ENCODE measurements at places on chromosomes 11 and 22.

DNA sequence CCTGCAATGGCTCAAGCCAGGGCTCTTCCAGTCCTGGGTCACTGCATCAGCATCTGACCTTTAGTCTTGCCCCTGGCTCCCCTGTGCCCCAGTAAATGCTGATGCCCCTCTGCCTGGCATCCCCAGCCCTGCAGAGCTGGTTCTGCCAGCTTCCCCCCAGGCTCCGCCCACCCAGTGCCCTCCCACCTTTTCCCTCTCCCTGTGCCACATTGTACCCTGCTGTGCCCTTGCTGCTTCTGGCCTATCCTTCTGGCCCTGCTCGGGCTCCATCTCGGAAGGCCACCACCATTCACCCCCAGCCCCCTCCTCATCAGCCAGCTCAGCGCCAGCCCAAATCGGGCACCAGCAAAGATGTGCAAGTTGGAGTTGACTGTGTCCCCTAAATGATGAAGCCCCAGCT, 7.4 kb downstream of the CAPN5 start:
- DNase-seq = no peak

GRCh38 chr22:34135749-34136148, 215.5 kb upstream of the LARGE1 start:
- DNase-seq = no peak

GRCh38 chr11:124943254-124943616, 7.4 kb upstream of the HEPACAM start:
- DNase-seq = no peak

GRCh38 chr11:20056109-20056949, 103.9 kb downstream of the DBX1 start:
- DNase-seq = no peak

DNA sequence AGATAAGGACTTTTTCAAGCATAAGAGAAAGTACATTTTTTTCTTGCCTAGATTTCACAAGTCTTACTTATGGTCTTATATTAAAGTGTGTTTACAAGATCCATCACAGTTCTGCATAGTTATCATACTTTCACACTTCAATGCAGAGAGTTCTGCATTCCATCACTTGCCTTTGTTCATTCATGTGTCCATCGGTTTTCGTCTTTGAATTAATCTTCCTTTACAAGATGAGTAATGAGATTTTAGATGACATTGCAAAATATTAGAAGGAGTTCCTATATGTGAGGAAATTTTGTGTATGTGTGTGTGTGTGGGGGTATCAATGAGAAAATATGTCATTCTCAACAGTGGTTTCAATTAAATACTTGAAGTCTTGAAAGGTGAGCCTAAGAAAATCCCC, 98.1 kb upstream of the GUCY1A2 start:
- no peak for DNase-seq

- no peak for DNase-seq
Measured at GRCh38 chr11:110165039-110165925, 72.1 kb downstream of the ZC3H12C start.

GRCh38 chr11:62010935-62011528, 43.6 kb upstream of the FTH1 start:
- DNase-seq = no peak

DNA sequence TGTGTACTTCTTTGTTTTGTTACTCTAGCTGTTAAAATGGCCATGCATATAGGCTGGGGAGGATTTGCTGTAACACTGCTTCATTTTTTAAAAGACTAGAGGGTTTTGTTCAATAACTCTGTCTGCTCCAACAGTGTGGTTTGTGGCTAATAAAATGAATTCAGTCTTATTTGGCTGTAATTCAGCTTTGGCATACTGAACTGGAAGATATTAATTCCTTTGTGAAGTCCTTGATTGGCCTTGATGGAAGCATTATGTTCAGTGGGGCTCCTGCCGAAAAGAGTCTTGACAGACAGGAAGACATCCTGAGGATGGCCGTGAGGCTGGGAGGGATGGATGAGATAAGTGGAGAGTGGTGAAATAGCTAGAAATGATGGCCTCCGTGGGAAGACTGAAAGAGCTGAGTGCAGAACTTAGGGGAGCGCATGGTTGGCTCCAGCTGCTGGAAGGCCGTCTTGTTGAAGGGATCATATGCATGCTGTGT, 44.8 kb upstream of the MYO18B start:
- DNase-seq = no peak

GRCh38 chr22:42848941-42849550, 8.0 kb downstream of the ARFGAP3 start:
- DNase-seq = no peak

GRCh38 chr11:133840479-133840941, 4.8 kb downstream of the SPATA19 start:
- no peak for DNase-seq

GRCh38 chr11:122789907-122790306, 48.4 kb upstream of the CRTAM start:
- DNase-seq = no peak

DNA sequence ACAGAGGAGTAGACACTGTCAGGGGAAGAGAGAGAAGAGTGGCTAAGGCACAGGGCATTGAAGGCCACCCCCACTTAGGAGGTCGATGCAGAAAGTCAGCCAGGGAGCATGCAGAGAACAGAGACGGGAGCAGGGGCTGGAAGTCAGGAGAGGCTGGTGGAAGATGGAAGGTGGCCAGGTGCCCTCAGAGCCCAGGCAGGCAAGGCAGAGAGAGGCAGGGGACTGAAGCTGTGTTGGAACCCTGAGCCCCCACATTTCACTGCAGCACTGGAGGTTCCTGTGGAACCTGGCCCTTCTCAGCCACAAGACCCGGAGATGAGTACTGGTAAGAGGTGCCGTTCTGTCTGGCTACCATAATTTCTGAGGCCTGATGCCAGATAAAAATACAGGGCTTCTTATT, 238.3 kb upstream of the NCAM1 start:
- no peak for DNase-seq

DNA sequence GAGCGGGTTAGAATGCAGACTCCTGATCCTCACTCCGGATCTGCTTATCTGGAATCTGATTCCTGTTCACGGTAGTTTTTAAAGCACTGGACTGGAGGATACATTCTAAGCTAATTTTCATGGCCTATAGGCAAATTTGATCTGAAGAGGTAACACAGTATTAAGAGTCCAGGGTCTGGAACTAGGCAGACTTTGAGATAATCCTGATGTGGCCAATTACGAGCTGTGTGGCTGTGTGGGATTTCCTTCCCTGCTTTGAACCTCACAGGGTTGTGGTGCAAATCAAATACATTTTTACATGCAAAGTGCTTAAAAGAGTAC, 285.2 kb downstream of the MIAT start:
- no peak for DNase-seq

GRCh38 chr11:74311352-74311926, at the start of gene P4HA3:
Gene P4HA3, minus strand, starts transcription at chr11:74311640. Its CDS starts 29 bp downstream, at chr11:74311611.
- DNase-seq = no peak

DNA sequence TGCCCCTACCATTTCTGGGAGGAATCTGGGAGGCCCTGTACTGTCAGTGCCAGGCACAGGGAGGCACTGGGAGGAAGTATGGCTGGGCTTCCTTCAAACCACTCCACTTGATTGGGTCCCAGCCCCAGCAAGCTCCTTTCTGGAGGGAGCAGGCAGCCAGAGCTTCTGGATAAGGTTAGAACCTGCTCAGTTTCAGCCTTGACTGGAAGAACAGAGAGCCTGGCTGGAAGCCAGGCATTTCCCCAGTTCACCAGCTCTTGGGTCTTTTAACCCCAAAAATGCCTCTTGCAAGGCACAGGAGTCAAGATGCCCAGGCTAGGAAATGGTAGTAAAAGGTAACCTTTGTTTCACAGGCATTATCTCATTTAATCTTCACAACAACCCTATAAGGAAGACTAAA, 9.0 kb upstream of the KCTD14 start:
- no peak for DNase-seq

GRCh38 chr11:61171907-61172306, 10.7 kb upstream of the VPS37C start:
- DNase-seq = no peak

DNA sequence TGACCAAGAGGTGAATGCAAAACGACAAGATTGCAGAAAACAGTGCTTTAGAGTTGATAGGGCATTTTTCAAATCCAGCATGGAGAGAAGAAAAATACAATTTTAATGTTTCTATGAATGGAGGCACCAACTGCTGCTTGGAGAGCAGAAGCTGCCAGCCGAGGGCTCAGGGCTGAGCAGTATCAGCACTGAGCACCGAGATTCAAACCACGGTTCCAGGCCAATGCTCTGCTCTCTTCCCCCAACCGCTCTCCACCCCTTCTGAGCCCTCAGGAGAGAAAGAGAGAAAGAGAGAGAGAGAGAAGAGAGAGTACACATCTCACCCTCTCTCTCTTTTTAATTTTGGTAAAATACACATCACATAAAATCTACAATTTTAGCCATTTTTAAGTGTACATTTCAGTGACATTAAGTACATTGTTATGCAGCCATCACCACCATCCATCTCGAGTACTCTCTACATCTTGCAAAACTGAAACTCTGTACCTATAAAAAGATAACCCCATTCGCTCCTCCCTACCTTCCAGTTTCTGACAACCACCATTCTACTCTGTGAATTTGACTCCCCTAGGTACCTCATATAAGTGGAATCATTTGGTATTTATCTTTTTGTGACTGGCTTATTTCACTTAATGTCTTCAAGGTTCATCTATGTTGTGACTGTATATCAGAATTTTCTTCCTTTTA, 333.3 kb downstream of the MIAT start:
- DNase-seq = no peak

DNA sequence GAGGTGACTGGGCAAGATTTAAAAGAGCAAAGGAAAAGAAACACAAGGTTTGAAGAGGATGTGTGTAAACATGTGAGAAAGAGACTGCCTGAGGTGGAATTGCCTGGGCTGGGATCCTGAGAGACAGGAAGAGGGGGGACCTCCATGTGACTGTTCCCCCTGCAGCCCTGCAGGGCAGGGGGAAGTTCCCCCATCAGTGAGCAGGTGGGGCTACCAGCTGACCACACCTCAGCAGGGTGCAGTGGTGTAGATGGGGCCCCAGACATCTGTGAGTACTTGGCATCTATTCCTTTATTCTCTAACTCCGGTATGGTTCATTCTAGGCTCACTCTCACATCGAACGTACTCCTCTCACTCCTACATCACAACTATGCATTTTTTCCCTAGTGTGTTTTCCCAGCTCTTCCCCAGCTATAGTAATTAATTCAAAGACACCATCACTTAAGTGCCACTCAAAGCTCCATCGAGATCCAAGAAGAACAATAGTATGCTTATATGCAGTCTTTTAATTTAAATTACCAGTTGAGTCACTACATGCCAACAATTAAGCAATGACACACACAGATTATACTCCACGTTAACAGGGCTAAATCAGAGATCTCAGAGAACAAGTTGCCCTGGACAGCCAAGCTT, 42.7 kb downstream of the LGR4 start:
- no peak for DNase-seq

- DNase-seq = no peak
Measured at GRCh38 chr22:38070250-38070921, 13.2 kb downstream of the PICK1 start.

GRCh38 chr22:34761111-34761510, 304.8 kb upstream of the ISX start:
- DNase-seq = no peak

GRCh38 chr22:22878801-22879674, 8.6 kb upstream of the IGLL5 start:
- DNase-seq = no peak

GRCh38 chr11:96264364-96264763, 78.6 kb downstream of the MAML2 start:
- no peak for DNase-seq

GRCh38 chr11:115198321-115198741, 305.9 kb downstream of the CADM1 start:
- no peak for DNase-seq

DNA sequence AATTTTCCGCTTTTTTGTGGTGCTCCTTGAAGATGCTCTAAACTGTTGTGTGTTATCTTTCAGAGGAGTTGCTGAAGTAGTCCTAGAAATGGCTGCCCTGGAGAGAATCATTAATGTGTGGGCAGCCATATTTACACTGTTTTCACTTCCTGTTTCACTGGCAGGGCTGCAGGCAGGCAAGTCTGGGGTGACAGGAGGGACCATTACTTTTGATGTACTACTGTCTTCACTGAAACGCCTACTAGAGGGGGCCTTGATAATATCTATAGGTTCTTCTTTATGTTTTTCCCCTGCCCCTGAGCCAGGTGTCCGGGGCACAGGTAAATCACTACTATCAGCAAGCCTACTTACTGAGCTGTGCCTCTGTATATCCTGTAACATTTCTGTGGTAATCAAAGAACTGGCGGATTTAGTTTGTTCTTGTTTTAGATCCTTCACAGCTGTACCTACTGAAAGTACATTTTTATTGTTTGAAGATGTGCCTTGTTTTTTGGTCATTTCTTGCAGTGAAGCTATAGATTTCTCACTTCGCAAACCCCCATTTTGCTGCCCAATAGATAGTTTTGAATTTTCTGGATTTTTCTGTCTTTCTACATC, 39.7 kb downstream of the ACAT1 start:
- no peak for DNase-seq

All from Panc1 (cell line).